Lower leg skin (tissue), 4 donors: ENCODE measurements at places on chromosomes 3 and 15. TPM values are rescaled to one million over a fixed set of nuclear protein-coding genes. Genes with fewer than 3 reads are reported as not detected.

GRCh38 chr15:32124726-32125125 is 94.4 kb downstream of the CHRNA7 start:
- no peak for DNase-seq

- DNase-seq: peak; percentile 50
Observed at GRCh38 chr3:122800706-122801237, 5.9 kb downstream of the SLC49A4 start.

GRCh38 chr3:122519693-122520092 is 5.0 kb upstream of the KPNA1 start:
- DNase-seq: no peak

- no peak for DNase-seq
Observed at GRCh38 chr15:33569036-33569435, 258.3 kb downstream of the RYR3 start.

DNA sequence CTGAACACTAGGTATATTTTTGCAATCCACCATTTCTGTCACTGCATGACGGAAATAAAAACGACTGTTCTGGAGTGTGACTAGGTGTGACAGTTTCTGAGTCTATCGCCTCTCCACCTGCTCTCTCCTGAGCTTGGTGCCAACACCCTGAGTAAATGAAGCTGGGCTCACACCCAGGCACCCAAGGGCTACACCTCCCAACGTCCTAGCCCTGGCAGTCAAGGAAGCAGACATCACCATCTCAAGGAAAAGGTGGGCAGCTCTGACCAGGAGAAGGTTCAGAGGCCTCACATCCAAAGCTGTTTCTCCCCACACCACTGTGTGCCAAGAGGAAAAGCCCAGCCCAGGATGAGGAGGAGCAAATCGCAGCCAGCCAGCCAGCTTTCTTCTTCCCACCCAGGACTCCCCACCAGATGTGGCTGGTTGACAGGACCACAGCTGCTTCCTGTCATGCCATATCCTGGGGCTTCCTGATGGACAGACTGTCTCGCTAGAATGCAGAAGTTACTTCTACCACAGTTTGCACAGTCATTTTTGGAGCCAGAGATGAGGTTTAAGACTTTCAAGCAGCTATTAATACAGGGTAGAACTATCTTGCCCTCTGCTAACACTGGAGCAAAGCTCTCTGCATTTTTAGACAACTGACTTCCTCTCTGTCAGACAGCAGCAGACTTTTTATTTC is 3.3 kb downstream of the SCAMP2 start:
- DNase-seq: peak; percentile 93

DNA sequence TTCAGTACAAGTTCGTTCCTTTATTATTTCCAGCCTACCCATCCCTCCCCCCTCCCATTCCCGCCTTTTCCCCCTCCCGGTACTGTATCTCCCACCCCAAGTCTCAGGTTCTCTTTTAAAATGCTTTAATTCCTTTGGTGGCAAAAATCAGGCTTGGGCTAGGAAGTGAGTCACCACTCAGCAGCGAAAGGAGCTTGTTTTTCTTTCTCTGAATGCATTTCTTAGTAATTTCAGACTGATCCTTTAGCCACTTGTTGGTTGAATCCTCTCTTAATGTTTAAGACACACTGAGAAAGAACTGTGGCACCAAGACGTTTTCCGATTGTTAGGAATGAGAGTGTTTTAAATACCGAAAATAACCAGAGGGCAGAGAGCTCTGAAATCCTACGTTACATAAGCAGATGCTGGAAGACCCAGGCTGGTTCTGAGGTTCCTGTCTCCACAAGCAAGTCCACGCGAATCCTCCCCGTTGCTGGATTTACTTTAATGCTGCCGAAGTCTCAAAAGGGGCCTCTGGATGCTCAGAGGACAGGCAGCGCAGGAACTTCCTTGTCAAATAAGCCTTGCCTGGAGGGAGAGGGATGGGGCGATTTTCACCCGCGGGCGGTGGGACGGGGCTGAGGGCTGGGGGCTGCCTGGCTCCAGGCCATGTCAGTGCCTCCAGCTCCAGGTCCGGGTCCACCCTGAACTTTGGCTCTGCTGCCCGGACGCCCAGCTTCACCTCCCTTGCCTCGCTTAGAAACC is 854 bp upstream of the COL8A1 start:
- no peak for DNase-seq

DNA sequence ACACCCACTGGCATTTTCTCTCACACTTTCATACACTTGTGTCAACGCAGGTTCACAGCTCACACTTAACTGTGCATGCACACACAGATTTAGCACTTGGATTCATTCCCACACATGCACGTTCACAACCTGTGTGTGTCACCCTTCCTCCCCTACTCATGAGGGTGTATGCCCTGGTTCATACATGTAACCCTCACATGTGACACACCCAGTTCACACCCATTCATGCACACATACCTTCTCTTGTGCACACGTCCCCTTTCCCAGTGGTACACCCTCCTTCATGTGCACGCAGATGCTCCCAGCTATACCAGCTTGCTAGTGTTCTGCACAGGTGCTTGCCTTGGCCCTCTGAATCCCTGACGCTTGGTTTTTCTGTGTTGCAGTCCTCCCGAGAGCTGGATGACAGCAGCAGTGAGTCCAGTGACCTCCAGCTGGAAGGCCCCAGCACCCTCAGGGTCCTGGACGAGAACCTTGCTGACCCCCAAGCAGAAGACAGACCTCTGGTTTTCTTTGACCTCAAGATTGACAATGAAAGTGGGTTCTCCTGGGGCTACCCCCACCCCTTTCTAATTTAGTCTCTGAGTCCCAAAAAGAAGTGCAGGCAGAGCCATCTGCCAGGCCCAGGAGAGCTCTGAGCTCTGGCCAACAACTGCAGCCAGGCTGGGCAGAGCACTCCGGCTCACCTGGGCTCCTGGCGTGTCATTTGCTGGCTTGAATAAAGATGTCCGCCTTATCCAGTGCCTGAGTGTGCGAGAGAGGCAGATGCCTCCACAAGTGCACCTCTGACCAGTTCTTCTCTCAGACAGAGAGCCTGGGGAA is 39.5 kb downstream of the GOLGA6A start:
- DNase-seq: no peak

DNA sequence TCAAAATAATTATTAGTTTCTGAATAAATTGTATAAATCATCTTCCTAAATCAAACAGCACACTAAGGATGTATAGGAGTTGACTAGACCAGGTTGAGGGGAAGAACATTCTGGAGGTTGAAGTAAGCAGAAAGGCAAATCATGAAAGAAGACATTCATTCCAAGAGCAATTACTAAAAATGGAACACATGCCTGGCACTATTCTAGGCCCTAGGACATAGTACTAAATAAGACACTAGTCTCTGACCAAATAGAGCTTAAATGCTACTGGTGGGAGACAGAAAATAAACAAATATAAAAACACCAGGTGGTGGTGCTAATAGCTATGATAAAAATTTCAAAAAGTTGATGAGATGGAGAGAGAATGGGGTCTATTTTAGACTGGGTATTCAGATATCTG is 190.1 kb downstream of the TBC1D5 start:
- no peak for DNase-seq

DNA sequence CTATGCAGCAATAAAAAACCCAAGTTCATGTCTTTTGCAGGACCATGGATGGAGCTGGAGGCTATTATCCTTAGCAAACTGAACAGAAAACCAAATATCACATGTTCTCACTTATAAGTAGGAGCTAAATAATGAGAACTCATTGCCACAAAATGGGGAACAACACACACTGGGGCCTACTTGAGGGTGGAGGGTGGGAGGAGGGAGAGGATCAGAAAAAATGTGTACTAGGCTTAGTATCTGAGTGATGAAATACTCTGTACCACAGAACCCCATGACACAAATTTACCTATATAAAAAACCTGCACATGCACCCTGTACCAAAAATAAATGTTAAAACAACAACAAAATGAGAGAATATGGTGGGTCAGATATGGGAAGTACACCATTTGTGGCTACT is 49.6 kb upstream of the AADACL2 start:
- DNase-seq: no peak

DNA sequence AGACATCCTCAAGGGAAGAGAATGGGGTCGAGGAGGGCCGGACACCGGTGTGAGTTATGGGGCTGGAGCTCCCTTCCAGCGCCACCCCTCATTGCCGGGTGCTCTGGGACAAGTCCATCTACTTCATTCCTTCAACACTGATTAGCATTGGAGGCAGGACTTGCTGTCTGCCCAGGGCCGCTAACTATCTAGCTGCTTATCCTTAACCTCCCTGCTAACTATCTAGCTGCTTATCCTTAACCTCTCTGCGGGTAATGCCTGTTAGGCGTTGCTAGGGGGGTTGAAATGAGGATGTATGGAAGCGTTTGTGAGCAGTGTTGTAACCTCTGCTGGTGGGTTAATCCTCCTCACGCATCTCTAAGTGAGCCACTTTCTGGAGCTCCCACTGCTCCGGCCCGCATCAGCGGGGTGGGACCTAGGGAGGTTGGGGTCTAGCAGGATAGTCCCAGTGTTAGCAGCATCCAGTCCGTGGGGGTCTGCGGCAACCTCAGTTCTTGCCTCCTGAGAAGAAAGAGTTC is 10.9 kb upstream of the CHAC1 start:
- DNase-seq: no peak

DNA sequence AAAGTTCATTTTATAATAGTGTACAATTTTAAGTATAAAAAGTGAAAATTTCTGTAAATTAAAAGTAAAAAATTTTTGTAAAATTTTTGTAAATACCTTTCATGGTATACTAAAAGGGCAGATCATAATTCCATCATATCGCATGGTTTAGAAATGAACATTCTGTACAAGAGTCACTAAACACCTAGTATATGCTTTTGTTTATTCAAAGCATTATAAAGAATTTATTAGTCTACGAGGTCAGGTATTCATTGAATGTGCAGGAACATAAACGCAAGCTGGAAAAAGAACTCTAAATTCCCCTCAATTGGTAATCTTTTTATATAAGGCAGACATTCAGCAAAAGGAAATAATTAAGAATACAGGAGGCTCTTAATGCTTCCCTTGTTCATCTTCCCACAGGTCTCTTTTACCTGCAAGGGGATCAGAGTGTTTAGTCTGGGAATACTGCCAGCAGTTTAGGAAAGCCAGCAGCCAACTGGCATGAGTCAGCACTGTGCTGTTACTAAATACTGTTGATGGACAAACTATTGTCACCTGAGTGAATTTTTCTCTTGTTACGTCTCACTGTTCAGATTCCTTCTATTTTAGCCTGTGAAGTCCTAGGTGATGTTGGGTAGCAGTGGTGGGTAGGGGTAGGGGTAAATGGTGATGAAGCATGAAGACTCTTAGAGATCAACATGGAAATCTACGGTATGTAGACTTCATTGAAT is 70.1 kb downstream of the UQCC5 start:
- peak; percentile 24 for DNase-seq

DNA sequence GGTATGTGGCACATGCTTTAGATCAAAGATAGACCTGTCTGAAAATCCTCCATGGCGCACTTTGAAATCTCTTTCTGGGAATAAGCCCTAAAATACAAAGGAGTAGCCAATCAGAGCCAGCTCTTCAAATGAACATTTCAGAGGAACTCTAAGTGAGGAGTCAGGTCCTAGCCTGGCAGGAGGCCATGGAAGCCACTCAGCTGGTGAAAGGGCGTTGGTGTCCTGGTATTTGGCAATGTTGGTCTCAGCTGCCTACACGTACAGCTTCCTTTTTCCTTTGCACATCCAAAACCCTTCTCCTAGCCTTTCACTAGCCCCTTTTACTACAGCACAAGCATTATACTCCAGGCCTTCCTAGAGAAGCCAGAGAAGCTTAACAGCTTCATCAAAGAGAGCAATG is 5.5 kb downstream of the WDR73 start:
- no peak for DNase-seq

- DNase-seq: no peak
Observed at GRCh38 chr15:44593042-44593736, 56.2 kb downstream of the EIF3J start.

DNA sequence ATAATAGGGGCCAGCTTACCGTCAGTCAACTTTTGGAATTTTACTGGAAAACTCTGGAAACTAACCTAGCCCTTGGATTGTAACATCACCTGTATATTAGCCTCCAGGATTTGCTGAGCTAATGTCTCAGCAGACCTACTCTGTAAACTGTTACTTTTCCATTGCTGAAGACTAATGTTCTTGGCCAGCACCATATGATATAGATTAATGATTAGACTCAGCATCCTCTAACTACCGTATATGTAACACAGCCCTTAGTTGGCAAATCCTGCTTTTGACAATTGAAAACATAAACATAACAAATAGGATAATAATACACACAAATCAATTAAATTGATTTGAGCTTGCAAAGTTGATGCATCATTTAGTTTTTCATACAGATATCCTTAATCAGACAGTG is 26.6 kb upstream of the GBE1 start:
- no peak for DNase-seq

GRCh38 chr3:188421836-188422540 is 268.0 kb downstream of the LPP start:
- no peak for DNase-seq

DNA sequence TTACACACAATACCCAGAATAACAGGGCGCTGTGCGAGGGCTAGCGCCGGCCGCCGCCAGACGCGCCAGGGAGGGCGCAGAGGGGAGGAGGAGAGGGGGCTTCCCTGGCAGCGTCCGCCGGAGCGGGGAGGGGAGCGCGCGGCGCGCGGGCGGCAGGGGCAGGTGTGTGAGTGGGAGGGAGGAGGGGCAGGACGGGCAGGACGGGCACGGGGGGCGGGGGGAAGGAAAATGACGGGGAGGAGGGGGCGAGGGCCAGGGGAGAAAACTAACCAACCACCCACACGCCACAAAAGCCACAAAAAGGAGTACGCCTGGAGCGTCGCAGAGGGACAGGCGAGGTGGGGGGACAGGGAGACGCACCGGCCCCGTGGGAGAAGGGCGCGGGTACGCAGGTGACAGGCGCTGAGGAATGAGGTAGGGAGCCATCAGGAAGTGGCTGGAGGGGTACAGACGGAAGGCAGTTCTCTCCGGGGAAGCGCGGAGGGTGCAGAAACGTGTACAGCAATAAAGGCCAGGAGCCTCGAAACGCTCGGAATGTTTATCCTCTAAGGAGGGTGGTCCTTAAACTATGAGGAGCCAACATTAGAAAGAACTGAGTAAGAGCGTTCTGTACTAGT is 610 bp upstream of the SATB1 start:
- DNase-seq: peak; percentile 18

GRCh38 chr15:26943866-26944265 is 27.1 kb upstream of the GABRG3 start:
- no peak for DNase-seq

Gene CSPG4
- 9.1 TPM for total RNA-seq

Gene SH2D7
- not detected for total RNA-seq

Gene BCHE
- 6.8 TPM for total RNA-seq

Gene MOBP
- total RNA-seq: 0.16 TPM

Gene ALDH1L1
- total RNA-seq: 8.1 TPM

Gene PARP9
- 7.1 TPM for total RNA-seq

Gene EPHA3
- total RNA-seq: 0.65 TPM

Gene SMCO1
- total RNA-seq: not detected

Gene SPATA12
- not detected for total RNA-seq
